ENCODE measurements at places on chromosomes 1 and 21. TPM values are rescaled to one million over a fixed set of nuclear protein-coding genes. Genes with fewer than 3 reads are reported as not detected.

The CCDC30 gene
- 22.0 TPM for polyA plus RNA-seq

The TFF3 gene
- polyA plus RNA-seq: 2.5 TPM

The NBPF3 gene
- 23.1 TPM for polyA plus RNA-seq

The CHODL gene
- polyA plus RNA-seq: 51.0 TPM

The SFN gene
- polyA plus RNA-seq: 0.82 TPM

The TTC24 gene
- polyA plus RNA-seq: 0.89 TPM

The BLACAT1 gene
- polyA plus RNA-seq: 3.3 TPM

The SEMA4A gene
- polyA plus RNA-seq: 26.8 TPM

The FAM151A gene
- 0.91 TPM for polyA plus RNA-seq

The KIF14 gene
- 7.4 TPM for polyA plus RNA-seq

The GNAI3 gene
- 15.4 TPM for polyA plus RNA-seq

The OR2G6 gene
- not detected for polyA plus RNA-seq

The ZP4 gene
- not detected for polyA plus RNA-seq

Measured in left renal pelvis (tissue), 4 donors.